Stimulated activated CD4-positive, alpha-beta T cell treated with anti-CD3 and anti-CD28 coated beads, Interleukin-1b, Interleukin-23, amount 100 ng/mL, for 1 hour (primary cell): ENCODE measurements at places on chromosomes 11 and 22.
A peak's percentile ranks its signal among the peaks of the same experiment; 100 is the strongest.

GRCh38 chr11:90845126-90845525 lies 622.3 kb upstream of the CHORDC1 start:
- no peak for DNase-seq

GRCh38 chr11:73185680-73186293 lies 32.3 kb upstream of the P2RY2 start:
- DNase-seq = no peak

DNA sequence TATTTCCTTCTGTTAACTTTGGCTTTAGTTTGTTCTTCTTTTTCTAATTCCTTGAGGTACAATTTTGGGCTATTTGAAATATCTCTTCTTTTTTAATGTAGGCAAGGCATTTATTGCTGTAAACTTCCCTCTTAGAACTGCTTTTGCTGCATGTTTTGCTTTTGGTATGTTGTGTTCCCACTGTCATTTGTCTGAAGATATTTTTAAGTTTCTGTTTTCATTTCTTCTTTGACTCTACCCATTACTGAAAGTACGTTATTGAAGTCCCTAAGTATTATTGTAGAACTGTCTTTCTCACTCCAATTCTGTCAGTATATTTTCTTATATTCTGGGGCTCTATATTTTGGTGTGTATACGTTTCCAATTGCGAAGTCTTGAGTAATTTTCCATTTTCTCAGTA lies 77.9 kb downstream of the KCNQ1OT1 start:
- DNase-seq = no peak

DNA sequence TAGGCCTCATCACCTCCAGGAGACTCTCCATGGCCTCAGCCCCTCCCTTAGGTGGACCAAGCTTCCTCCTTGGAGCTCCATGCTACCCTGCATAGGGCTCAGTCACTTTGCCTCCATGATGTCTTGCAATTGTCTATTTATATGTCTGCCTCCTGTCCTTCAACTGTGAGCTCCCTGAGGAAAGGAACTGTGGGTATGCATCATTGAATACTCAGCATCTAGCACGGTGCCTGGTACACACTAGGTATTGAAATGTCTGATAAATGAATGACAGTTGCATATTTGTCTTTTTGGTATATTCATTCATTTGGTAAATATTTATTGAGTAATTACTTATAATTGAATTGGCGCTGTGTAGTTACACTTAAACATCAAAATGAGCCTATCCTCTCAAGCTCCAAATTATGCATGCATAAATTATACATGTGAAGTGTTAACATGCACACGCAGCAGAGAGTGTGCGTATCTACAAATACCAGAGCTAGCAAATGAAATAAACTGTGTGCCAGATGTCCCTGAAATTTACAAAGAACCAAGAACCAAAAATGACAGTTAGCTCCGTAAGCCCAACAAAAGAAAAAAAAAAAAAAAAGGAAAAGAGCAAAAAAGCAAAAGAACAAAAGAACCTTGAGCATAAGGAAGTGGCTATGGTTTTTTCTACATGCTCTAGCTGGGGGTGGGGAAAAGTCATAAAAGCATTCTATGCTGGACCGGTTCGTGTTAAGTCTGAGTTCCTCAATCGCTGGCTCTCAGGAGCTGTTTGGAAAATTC lies 25.2 kb downstream of the GRAP2 start:
- DNase-seq = no peak

GRCh38 chr11:34191578-34191977 lies 86.1 kb downstream of the NAT10 start:
- DNase-seq = no peak

GRCh38 chr22:20430720-20431510 lies 6.7 kb downstream of the SCARF2 start:
- peak; percentile 37 for DNase-seq

- no peak for DNase-seq
These were observed 46.1 kb upstream of the OR4B1 start for GRCh38 chr11:48170241-48171233.

GRCh38 chr11:11967669-11968510 lies 40.5 kb downstream of the DKK3 start:
- DNase-seq = no peak

GRCh38 chr11:84524422-84525051 lies 1102.6 kb downstream of the DLG2 start:
- DNase-seq = no peak

DNA sequence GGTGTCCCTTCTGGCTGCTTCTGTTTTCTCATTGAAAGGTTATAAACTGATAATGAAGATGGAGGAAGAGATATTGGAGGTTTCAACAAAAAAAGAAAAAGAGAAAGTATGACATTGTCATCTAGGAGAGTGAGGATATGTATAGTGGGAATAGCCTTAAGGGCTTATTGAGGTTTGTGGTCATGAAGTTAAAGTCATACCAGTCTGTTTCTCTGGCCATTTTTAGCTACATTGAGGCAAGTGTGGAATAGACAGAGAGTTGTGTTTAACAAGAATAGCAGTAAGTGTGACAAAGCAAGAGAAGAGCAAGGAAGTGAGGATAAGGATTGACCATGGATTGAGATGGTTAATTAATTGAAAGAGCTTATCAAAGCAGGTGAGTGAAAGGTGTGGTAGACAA lies 110.4 kb downstream of the ELP4 start:
- no peak for DNase-seq

DNA sequence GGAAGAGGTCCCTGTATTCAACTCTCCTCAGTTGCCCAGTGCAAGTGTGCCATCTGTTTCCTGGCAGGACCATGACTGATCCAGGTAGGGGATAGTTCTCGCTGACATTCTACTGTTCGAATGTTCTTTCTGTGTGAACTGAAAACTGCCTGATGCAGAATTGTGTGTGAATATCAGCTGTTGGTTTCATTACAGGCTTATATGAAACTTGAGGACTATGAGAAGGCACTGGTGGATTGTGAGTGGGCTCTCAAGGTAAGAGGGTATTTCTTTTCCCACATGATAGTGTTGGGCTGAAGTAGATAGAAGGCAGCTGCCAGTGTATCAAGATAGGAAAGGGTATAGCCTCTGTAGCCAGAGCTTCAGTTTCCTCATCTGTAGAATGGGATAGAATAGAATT lies 15.3 kb downstream of the TTC12 start:
- no peak for DNase-seq

GRCh38 chr11:78927511-78927910 lies 352.8 kb upstream of the NARS2 start:
- DNase-seq = no peak

- no peak for DNase-seq
These were observed 8.1 kb upstream of the NEU3 start for GRCh38 chr11:74980634-74981033.

- no peak for DNase-seq
These were observed 59.2 kb downstream of the RAB38 start for GRCh38 chr11:88115828-88116755.

DNA sequence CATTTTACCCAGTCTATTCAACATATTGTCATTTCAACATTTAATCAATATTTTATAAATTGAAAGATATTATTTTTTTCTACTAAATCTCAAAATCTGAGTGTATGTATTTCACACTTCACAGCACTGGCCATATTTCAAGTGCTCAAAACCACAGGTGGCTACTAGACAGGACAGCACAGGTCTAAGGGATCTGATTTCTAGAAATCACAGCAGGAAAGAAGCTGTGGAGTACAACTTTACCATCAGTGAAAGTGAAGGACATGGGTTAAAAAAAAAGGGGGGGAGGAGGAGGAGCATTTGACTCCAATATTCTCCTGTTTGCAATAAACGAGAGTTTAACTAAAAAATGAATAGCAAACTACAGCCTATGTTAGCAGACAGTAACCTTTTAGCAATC lies 4.5 kb downstream of the PRDM10 start:
- DNase-seq = no peak

- no peak for DNase-seq
These were observed 496.0 kb downstream of the MIAT start for GRCh38 chr22:27153386-27153785.

DNA sequence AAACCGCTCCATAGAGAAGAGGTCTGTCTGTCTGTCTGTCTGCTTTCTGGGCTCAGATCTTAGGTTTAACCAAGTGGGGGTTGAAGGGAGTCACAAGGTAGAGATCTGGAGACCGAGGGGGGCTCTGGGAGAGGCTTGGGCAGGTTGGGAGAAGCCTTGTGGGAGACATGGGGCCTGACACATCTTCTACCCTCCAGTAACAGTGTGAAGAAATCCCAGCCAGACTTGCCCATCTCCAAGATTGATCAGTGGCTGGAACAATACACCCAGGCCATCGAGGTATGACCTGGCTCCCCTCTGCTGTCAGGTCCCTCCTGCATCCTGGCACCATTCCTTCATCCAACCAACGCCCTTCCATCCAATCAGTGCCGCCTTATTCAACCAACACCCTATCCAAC lies 7.4 kb downstream of the PRR33 start:
- DNase-seq = no peak

DNA sequence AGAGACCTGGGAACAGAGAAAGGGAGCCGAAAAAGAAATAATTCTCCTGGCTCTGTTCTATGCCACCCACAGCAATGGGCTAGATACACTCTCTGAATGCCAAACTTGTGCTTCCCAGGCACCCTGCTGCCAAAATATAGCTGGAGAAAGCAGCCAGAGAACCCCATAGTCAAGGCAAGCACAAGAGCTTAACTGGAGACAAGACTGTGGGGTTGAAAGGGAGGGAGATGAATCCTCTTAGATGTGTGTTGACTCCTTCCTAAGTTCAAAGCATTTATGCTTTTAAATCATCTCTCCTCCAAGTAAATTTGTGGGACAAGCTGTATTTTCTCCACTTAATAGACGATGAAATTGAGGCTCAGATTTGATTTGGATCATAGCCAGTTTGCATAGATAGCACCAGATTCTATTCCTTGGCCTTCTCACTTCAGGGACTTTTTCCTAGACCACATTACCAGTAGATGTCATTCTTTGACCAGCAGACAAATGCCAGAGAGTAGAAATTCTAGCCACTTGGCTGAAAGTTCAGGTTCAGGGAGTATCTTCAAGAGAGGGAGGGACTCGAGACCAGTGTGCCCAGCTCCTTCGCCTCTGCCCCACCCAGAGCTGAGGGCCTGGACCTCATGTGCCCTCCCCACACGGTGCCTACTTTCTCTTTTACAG lies 16.5 kb upstream of the ETS1 start:
- DNase-seq = no peak

GRCh38 chr11:120612513-120613263 lies 101.1 kb downstream of the GRIK4 start:
- no peak for DNase-seq

- no peak for DNase-seq
These were observed 1.1 kb downstream of the JHY start for GRCh38 chr11:122883646-122883979.

DNA sequence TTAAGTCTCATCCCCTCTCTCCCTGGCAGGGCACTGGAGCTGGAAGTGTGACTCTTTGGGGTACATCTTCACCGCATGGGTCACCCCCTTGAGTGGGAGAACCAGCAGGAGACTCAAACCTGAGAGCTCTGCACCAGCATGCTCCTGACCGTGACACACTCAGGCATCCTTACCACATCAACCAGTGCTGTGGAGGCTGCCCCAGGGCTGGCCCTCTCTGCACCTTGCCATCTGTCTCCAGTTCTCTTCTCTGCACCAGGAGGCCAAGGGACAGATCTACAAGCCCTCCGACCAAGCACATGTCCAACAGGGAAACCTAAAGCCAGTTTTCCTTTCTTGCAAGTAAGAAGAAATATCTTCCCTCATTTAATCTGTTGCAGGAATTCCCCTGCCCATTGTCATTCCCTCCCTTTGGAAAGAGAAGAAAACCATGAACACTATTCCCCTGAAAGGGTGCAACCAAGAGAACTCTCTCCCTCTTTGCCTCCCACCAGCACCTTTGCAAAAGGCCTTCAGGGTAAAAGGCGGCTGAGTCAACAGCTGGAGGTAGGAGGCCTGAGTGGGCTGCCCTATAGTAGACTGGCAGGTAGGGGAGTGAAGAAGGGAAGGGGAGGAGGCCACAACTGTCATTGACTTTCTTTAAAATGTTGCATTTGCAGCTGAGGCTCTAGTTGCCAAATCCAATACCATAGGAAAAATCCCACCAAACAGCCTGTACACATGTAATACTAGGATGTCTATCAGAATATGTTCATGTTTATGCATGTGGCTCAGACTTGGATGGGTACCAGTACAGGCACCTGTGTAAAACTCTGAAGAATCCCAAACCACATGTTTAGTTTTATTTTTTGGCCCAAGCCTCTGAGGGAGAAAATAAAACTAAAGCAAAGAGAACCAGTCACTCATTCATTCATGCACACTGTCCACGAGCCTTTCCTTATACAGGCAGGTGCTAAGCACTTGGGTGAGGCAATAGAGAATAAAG lies 117.0 kb downstream of the WT1 start:
- no peak for DNase-seq

DNA sequence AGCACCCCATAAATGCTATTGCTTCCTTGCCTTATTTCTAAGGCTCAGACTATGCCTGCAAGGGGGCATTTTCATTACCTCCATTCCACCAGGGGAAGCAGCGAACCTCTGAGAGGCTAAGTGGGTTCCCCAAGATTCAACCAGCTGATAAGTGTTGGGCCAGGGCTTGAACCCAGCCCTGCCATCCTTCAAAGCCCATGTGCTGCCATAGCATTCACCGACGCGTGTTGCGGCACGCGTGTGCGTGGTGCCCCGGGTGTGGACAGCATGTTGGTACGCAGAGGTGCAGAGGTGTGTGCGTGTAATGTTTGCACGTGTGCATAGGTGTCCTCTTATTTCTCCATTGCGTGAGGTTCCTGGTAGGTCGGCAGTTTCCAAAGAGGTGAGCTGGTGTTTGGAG lies 66.0 kb upstream of the PPARA start:
- DNase-seq = no peak

DNA sequence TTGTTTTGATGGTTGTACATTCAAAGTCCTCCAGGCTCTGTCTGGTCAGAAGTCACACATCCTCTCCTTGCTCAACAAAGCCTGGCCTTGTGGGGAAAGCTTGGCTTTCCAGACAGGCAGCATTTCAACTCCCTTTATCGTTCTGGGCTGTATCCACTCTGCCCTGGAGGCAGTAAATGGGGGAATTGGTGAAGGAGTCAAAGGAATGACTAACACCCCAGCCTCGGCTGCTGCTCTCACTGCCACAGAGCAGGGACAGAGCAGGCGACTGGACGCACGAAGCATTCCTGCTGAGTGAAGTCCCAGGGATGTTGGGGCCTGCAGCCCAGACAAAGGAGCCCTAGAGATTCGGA lies 52.8 kb downstream of the WNT11 start:
- no peak for DNase-seq

DNA sequence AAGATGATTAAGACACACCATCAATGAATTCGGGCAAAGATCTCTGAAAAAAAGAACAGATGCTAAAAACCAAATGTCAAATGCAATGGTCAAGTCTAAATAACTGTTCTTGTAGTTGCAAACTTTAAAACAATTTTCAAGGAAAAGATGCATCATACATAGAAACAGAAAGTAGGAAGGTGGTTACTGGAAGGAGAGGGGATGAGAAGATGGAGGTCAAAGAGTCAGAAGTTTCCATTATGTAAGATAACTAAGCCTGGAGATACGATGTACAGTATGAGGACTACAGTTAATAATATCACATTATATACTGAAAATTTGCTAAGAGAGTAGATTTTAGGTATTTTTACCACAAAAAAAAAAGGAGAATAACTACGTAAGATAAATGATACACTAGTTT lies 27.1 kb downstream of the CWF19L2 start:
- no peak for DNase-seq

- DNase-seq = no peak
These were observed 82.7 kb upstream of the CTSC start for GRCh38 chr11:88420165-88420791.
